ENCODE measurements at places on chromosomes 3 and 15. TPM values are rescaled to one million over a fixed set of nuclear protein-coding genes. Genes with fewer than 3 reads are reported as not detected.

- DNase-seq = no peak
Measured at GRCh38 chr3:24589931-24590880, 95.6 kb upstream of the THRB start.

- no peak for DNase-seq
Measured at GRCh38 chr3:14344351-14344750, 58.1 kb upstream of the SLC6A6 start.

DNA sequence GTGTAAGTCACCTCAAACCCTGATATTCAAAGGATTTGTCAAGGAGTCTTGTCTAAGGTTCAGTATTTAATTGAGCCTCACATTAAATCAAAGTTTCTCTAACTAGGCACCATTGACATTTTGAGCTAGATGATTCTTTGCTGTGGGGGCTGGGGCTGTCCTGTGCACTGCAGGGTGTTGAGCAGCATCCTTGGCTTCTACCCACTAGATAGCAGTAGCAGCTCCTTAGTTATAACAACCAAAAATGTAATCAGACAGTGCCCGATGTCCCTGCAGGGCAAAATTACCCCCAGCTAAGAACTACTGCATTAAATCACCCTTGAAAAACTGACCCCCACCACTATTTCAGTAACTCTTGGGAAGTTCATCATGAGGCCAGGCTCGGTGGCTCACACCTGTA, 17.3 kb upstream of the ATP13A3 start:
- no peak for DNase-seq

- DNase-seq = no peak
Measured at GRCh38 chr3:14331251-14331650, 71.2 kb upstream of the SLC6A6 start.

DNA sequence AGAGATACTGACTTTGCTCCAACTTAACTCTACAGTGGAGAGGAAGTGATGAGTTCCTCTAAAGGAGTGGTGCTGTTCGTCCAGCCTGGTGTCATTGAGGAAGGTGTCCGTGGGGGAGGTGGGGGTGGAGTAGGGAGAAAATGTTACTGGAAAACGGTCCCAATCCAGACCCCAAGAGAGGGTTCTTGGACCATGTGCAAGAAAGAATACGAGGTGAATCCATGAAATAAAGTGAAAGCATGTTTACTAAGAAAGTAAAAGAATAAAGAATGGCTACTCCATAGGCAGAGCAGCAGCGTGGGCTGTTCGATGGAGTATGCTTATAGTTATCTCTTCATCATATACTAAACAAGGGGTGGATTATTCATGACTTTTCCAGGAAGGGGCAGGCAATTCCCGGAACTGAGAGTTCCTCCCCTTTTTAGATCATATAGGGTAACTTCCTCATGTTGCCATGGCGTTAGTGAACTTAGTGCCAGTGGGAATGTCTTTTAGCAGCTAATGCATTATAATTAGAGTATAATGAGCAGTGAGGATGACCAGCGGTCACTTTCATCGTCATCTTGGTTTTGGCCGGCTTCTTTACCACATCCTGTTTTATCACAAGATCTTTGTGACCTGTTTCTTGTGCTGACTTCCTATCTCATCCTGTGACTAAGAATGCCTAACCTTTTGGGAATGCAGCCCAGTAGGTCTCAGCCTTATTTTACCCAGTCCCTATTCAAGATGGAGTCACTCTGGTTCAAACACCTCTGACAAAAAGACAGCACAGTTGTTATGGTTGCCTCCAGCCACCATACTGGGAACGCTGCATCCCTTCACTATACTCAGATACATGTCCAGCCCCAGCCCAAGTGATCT, 38.6 kb downstream of the CLEC3B start:
- peak; percentile 62 for DNase-seq

DNA sequence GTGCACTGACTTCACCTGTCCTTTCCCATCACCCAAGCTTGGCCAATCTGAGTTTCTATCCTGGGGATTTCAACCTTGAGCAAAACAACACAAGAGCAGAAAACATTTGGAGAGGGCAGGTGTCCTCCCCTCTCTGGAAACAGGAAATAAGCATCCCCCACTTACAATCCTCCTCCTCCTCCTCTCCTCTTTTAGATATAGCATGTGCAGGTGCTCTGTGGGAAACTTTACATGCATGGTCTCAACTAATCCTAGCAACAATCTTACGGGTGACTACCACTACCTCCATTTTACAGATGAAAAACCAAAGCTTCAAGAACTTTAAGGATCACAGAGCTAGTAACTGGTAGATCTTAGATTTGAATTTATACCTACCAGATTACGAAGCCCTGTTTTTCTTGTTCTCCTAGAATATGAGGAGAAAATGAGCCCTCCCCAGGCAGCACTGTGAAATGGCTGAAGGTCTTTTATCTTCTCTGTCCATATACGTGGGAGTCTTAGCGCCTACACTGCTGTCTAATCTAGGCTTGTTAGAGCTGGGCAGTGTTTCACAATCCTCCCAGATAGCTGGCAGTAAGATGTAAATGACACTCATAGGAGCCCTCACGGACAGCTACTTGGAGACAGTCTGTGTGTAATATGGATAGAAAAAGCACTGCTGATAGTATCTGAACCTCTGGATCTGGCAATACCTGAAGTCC, 301.2 kb upstream of the PROK2 start:
- DNase-seq = peak; percentile 41

- DNase-seq = no peak
Measured at GRCh38 chr15:74129586-74130154, 716 bp upstream of the ISLR2 start.

DNA sequence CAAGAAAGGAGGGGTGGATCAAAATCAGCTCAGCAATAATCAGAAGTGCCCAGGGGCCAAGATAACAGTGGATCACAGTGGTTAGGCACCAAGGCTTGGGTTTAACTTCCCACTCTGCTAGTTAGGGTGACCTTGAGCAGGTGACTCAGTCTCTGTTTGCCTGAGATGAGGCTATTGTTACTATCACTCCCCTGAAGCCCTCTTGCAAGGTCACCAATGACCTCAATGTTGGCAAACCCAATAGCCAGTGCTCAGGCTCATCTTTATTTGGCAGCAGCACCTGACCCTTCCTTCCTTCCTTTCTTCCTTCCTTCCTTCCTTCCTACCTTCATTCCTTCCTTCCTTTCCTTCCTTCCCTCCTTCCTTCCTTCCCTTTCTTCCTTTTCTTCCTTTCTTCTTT, 102.4 kb upstream of the HACD2 start:
- DNase-seq = no peak

GRCh38 chr3:62607287-62608029, 234.1 kb upstream of the FEZF2 start:
- DNase-seq = peak; percentile 98

GRCh38 chr3:43288366-43288765, 2.0 kb downstream of the SNRK start:
- peak; percentile 10 for DNase-seq

GRCh38 chr15:62063825-62064635, 2.7 kb upstream of the C2CD4A start:
- peak; percentile 80 for DNase-seq

- DNase-seq = peak; percentile 62
Measured at GRCh38 chr3:184171562-184171961, 3.1 kb upstream of the AP2M1 start.

DNA sequence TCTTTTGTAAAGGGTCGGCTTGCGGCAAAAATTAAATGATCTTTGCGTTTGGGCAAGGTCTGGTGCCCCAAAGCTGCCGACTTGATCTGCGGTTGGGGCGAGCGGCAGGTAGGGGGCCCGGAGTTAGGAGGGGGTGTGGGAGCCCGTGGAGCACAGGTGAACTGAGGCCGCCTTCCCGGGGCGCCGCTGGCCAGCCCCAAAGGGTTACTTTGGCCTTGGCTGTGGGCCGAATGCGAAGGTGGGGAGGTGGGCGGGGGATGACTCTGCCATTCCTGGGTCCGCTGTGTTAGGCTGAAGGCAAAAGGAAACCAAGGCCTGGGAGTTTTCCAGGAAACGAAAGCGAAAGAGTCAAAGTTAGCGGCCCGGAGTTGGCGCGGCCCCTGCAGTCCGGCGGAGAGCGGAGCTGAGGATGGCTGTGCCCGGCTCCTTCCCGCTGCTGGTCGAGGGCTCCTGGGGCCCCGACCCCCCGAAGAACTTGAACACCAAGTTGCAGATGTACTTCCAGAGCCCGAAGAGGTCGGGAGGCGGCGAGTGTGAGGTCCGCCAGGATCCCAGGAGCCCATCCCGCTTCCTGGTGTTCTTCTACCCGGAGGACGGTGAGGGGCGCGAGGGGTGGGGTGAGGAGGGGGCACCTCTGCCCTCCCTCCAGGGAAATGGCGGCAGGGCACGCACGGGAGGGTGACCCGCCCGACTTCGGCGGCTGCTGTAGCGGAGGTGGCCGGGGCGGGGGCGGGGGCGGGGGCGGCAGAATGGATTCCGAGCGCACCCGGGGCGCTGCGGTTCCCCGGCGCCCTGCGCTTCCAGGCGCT, at the start of gene PARP14:
TSS of gene PARP14 (plus strand) at position 365 of the 809 bp plus-strand sequence. CDS start at position 410, 45 bp downstream.
- peak; percentile 80 for DNase-seq

- DNase-seq = no peak
Measured at GRCh38 chr3:170421111-170421641, 2.5 kb downstream of the CLDN11 start.

- no peak for DNase-seq
Measured at GRCh38 chr3:64196236-64196929, 28.9 kb downstream of the PRICKLE2 start.

DNA sequence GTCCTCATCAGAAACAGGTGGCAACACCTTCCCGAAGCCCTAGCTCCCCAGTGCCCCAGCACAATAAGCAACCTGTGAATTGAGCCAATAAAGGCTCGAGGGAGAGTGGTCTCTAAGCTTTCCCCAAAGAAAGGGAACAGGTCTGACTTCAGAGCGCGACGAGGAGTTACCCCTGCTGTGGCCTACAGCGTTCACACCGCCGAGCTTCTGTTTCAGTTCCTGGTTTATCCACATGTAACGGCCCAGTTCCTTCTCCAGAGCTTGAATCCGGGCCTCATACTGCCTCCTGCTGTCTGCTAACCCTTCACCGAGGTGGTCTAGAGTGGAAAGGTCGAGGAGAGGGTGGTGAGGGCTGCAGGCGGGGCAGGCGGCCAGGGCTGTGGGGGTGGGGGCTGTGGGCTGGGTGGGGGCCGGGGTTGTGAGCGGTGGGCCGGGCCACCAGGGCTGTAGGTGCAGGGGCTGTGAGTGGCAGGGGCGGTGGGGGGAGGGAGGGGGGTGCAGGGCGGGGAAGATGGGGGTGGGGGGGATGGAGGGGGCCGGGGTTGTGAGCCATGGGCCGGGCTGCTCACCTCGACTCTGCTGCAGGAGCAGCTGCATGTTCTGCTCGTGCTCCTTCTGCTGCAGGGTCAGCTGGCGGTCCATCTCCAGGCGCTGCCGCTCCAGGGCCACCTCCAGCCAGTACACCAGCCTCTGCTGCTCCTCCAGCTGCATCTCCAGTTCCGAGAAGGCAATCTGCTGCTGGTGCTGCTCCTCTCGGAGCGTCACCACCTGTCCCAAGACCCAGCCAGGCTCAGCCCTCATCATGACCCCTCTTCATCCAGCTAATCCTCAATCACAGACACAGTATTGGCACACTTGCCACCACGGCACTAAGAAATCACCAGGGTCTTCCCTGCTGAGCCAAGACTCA, 26.2 kb downstream of the KIF7 start:
- DNase-seq = no peak

GRCh38 chr3:79412537-79412936, 355.3 kb downstream of the ROBO1 start:
- DNase-seq = no peak

DNA sequence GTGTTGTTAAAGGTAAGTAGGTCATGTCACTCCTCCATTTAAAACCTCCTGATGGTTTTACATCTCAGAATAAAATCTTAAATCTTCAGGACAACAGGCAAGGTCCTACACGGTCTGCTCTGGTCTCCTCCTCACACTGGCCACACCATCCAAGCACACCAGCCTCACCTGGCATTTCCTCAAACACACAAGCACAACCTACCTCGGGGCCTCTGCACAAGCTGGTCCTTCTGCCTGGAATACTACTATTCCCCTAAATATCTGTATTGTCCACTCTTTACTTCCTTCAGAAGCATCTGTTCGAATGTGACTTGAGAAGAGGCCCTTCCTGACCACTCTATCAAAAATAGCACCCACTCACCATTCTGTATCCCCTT, 1.8 kb downstream of the GORASP1 start:
- no peak for DNase-seq

DNA sequence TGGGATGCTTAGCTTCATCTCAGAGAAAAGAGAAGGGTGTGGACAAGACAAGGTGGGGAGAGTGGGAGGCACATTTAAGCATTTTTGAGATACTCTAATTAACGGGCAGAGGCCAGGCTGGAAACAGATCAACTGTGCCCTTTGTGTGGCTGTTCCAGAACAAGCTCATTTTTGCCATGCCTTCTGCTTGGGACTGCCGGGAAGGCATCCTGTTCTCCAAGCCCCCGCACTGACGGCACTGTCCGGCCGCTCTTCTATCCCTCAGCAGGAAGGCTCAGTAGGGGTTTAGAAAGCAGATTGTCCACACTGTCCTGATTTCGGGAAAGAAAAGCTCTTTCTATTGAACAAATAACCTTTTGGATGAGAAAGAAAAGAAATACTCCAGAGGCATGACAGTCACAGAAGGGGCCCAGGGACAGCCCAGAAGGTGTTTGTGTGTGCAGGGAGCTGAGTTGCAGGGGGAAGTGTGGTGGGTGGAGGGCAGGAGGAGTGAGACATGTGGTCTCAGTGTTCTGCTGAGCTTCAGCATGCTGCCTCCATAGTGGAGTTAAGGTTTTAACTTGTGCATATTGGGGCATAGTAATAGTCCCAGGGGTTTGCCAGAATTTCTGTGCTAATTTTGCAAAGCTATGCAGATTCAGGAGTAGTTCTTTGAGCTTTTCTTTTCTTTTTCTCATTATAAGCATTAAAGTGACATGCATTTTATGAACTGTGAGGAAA, 27.3 kb downstream of the SV2B start:
- no peak for DNase-seq

- DNase-seq = peak; percentile 10
Measured at GRCh38 chr3:13552857-13553652, 4.1 kb downstream of the FBLN2 start.

DNA sequence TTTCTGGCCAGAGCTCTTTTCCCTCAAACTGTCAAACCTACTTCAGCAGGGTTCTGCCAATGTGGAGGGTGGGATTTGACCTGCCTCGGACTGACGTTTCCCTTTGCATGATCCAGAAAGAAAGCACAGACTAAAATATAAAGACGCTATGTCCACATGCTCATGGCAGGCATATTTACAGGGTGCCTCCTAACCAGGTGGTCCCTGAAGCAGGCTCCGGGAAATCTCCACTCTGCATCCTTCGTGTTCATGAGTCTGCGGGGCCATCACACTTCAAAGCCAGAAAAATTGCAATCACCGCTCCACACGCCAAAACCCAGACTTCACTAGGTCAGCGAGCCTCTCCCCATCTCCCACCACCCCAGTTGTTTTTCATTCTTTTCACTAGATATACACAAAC, 143.3 kb upstream of the IGF1R start:
- DNase-seq = no peak

GRCh38 chr3:62665627-62666437, 209.4 kb downstream of the CADPS start:
- DNase-seq = peak; percentile 85

GRCh38 chr3:69250014-69250413, 127.6 kb upstream of the LMOD3 start:
- DNase-seq = no peak

- no peak for DNase-seq
Measured at GRCh38 chr15:46778876-46779275, 938.4 kb upstream of the SEMA6D start.

The GOLGA6L10 gene
- total RNA-seq = 1.9 TPM

The CHRD gene
- total RNA-seq = not detected

The PRICKLE2 gene
- total RNA-seq = 9.6 TPM

The LTK gene
- 0.17 TPM for total RNA-seq

The PLCL2 gene
- 0.51 TPM for total RNA-seq

The MELTF gene
- 20.6 TPM for total RNA-seq

The MAP6D1 gene
- total RNA-seq = 1.9 TPM

The GOLGA8S gene
- 0.16 TPM for total RNA-seq

The MINDY2 gene
- 18.8 TPM for total RNA-seq

The PLSCR1 gene
- 79.2 TPM for total RNA-seq

The ADAMTS9 gene
- total RNA-seq = 0.86 TPM
